WTC11 (cell line): ENCODE measurements at places on chromosomes 16 and 17. TPM values are rescaled to one million over a fixed set of nuclear protein-coding genes. Genes with fewer than 3 reads are reported as not detected.
A peak's percentile ranks its signal among the peaks of the same experiment; 100 is the strongest.

SLC46A1 gene
- total RNA-seq, result 5.7 to 6.7 TPM (median 6.6 TPM) in 3 replicates

SPIRE2 gene
- total RNA-seq, result 19.7 to 21.1 TPM (median 20.5 TPM) in 3 replicates

FOXN1 gene
- not detected in 3 replicates for total RNA-seq

ZNF174 gene
- total RNA-seq, result 11.3 to 13.8 TPM (median 11.7 TPM) in 3 replicates

- no peak for DNase-seq
Measured at GRCh38 chr17:44759916-44760243, 1.1 kb downstream of the ADAM11 start.

- peak; percentile 11 for DNase-seq
Measured at GRCh38 chr17:40561871-40562611, 3.2 kb downstream of the CCR7 start.

DNA sequence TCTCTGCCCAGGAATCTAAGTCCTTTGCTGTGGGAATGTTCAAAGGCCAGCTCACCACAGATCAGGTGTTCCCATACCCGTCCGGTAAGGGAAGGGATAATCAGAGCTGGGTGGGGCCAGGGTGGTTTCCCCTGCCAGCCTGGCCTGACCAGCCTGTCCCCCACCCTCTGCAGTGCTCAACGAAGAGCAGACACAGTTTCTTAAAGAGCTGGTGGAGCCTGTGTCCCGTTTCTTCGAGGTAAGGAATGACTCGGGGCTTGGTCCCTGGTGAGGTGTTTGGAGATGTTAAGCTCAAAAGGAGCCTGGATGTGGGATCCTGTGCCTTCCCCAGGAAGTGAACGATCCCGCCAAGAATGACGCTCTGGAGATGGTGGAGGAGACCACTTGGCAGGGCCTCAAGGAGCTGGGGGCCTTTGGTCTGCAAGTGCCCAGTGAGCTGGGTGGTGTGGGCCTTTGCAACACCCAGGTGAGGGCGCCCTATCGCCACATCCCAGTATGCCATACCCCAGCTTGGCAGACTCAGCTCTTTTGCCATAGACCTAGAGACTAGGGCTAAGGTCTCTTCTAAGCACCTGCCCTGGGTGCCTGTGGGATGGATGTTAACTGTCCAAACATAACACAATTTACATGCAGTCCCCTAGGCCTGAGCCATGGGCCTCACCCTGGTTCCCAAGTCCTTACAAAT, 997 bp downstream of the ACADVL start:
- peak; percentile 69 for DNase-seq

- DNase-seq, result peak; percentile 88
Measured at GRCh38 chr16:51151961-51152663, 1.0 kb upstream of the SALL1 start.

DNA sequence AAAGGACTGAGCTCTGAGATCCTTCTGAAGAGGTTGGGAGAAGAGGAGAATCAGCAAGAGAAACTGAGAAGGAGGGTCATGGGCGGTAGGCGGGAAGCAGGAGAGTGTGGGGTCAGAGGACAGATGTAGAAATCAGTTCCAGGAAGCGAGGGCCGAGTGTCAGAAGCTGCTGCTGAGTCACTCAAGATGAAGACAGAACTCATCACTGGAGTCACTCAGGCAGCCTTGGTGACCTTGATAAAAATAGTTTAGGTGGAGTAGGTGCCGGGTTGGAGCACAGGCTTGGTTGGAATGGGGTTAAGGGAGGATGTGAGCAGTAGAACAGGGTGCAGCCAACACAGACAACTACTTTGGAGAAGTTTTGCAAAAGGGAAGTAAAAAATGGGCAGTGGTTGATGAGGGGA, 6.1 kb upstream of the ITGAM start:
- no peak for DNase-seq

DNA sequence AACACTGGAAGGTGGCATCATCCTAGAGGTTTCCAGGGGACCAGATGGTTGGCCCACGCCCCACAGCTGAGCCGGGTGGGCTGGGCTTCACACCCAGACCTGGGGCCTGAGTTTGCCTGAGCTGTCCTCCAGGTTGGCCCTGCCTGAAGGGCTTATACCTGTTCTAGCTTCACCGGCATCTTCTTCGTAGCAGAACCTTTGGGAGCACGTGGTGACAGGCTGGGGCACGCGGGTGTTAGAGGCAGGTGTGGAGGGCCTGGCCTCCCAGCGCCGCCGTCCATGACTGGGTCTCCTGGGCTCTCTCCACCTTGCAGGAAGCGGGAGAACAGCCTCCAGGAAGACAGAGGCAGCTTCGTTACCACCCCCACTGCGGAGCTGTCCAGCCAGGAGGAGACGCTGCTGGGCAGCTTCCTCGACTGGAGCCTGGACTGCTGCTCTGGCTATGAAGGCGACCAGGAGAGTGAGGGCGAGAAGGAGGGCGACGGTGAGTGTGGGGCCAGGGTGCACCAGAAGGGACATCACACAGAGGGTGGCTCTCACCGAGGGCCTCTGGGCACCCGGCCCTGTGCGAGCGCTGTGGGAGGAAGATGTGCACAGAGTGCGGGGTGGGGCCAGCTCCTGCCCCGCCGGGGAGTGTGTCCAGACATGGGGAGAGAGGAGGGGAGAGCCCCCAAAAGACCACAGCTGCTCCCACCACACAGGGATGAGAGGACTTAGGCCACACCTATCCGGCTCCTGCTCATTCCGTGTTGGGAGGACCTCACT, 4.6 kb upstream of the TEDC2 start:
- DNase-seq, result no peak
